ENCODE measurements at places on chromosomes 12 and 14.

DNA sequence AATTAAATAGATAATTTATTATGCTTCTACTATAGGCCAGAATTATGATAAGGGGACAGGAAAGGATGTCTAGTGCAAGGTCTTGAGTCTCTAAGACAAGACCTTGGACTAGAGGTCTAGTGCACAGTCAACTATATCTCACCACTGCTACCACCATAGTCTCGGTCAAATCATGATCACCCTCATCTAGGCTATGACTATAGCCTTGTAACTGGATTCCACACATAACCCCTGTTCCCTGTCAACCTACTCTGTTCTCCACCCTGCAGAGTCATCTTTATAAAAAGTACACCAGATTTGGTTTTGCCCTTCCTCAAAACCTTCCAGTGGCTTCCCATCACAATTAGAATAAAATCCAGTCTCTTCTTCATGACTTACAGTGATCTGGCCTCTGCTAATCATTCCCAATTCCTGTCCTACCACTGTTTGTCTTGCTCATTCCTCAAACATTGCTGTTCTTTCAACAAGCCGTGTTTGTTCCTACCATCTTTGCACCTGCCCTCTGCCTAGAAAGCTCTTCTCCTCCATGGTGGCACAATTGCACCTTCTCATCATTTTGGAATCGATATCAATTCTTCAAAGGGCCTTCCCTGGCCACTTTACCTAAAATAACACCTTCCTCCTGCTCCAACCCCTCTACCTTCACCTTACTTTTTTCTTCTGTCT, 169.4 kb downstream of the FOXN3 start:
- DNase-seq = no peak

- DNase-seq = no peak
Observed at GRCh38 chr12:15632708-15633107, 156.5 kb downstream of the EPS8 start.

DNA sequence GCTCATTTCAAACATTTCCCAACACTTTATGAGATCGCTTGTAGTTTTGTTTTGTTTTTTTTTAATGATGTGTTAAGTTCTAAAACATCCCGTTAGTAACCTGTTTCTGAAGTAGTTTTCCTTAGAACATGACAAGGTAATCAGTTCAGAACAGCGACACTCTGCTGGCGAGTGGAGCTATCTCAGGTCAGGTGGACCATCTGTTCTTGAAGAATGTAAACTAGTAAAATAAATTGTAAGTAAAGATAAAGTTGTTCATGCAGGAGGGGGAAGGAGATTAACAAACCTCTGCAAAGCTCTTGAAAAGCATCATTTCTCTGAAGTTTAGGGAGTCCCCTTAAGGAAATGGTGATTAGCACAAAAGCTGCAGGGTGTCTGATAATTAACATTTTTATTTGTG, 71.9 kb upstream of the DACT1 start:
- no peak for DNase-seq

- DNase-seq = no peak
Observed at GRCh38 chr14:92973798-92974372, 50.9 kb downstream of the CHGA start.

DNA sequence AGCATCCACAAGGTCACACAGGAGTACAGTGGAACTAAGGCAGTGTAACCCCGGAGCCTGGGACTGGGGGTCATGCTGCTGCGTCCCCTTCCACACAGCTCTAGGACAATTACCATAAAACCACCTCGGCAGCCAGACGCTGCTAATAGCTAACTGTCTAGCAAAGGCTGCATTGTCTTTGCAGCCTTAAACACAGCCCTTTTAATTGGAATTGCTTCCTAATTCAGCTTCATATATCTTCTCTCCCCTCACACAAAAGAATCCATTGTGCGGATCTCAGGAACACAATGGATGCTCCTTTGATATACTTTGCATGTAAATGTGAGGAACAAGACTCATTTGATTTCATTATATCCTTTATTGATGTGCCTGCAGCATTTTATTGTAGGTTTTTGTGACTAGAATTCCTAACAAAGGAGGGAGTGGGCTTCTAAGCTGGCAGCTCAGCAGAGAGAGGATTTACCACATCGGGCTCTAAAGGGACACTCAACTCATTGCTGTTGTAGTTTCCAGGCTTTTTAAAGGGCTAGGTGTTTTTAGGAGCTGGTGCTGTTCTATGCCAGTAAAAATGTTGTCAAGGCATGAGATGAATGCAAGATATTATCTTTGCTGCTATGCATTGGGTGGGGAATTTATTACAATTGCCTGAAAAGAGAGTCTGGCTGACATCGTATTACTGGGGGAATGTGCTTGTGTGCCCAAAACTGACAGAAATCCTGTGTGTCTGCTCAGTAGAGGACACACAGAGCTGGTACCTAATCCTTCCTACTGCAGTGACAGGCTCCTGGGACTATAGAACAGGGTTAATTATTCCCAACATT, 30.4 kb upstream of the DACT1 start:
- no peak for DNase-seq

GRCh38 chr12:79174626-79175025, 310.1 kb downstream of the SYT1 start:
- no peak for DNase-seq

- DNase-seq = no peak
Observed at GRCh38 chr14:83491091-83491490, 1957.4 kb upstream of the SEL1L start.

GRCh38 chr14:104800771-104801519, at the start of gene ZBTB42:
ZBTB42 (plus strand) TSS chr14:104801101; CDS start chr14:104801198, 97 bp downstream.
- DNase-seq = peak; percentile 29

- no peak for DNase-seq
Observed at GRCh38 chr14:29197557-29197956, 431.0 kb downstream of the FOXG1 start.

GRCh38 chr12:79658221-79658620, 32.5 kb downstream of the PAWR start:
- no peak for DNase-seq

GRCh38 chr14:63848890-63849289, 3.9 kb upstream of the SYNE2 start:
- no peak for DNase-seq

- DNase-seq = peak; percentile 78
Observed at GRCh38 chr14:91286530-91286937, 42.0 kb upstream of the GPR68 start.

- DNase-seq = no peak
Observed at GRCh38 chr14:79586416-79586815, 624.9 kb downstream of the DIO2 start.

DNA sequence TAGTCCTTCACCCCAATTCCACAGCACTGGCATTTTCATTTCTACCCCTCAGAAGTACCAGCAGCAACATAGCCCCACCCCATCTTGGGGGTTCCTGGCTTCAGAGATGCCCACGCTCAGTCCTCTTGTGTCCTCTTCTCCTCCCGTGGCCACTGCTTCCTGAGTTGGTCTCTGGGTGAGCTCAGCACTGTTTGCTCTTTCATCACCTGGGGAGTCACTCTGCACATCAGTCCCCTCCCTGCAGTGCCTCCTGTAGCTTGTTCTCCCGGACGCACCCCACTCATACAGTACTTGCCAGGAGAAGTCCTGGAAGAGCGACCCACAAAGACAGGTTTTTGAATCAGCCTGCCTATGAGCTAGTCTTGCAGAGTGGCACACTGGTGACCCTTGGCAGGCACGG, 63.8 kb downstream of the GSC start:
- DNase-seq = no peak

GRCh38 chr12:40017488-40017887, 88.4 kb downstream of the SLC2A13 start:
- no peak for DNase-seq

- no peak for DNase-seq
Observed at GRCh38 chr12:105107171-105107493, 399 bp upstream of the WASHC4 start.

- DNase-seq = no peak
Observed at GRCh38 chr12:473863-474577, 14.3 kb downstream of the B4GALNT3 start.
